ENCODE measurements at places on chromosomes 7 and 10.

- no peak for DNase-seq
Measured at GRCh38 chr10:74167443-74167842, 16.4 kb downstream of the ADK start.

DNA sequence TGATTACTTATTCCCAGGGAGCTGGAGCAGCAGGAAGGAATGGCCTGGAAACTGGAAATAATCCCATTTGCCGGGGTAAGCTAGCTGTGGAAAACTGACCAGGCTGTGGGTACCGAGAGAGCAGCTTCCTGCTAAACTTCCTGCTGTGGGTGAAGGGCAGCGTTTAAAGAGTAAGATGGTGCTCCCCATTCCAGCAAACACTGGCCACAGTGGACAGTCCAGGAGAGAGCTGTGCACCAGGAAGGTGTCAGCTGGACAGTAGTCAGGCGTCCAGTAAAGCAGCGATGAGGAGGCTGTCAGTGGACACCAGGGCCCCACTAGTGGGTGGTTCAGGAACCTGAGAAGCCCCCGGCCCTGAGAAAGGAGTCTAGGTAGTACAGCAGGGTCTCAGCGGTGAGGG, 55.4 kb downstream of the TBXAS1 start:
- DNase-seq, result no peak

DNA sequence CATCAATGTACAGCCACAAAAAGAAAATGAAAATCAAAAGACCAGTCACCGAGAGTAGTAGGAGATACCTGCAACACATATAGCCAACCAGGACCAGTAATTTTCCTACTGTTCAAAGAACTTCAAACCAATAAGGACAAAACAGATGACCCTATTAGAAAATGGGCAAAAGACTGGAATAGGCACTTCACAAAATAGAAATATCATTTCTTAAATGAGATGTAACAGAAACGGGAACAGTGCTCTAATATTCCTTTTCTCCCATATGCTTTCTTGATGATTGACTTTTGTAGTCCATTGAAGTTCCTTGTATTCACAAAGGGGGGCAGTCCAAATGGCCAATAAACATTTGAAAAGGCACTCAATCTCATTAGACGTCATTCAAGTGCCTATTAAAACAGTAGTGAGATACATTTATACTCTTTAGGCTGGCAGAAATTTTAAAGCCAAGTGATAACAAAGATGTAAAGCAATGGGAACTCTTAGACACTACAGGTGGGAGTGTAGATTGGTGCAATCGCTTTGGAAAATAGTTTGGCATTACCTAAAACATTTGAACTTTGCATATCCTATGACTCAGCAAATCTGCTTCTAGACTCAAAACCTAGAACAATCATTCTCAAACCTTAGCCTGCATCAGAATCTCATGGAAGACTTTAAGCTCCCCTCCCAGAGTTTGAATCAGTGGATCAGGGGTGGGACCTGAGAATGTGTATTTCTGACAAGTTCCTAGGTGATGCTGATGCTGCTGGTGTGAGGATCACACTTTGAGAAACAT, 24.3 kb upstream of the FOXK1 start:
- no peak for DNase-seq

DNA sequence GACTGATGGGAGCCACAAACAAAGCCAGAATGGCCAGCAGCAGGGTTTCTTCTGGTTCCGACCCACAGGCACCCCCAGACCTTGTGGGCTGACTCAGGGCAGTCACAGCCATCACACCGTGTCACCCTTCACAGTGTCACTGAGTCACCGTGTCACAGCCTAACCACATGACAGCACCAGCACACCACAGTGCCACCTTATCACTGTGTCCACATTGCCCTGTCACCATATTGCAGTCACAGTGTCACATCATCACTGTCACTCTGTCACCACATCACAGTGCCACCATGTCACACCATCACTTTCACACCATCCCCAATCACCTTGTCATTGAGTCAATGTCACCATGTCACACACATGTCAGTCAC, 77.0 kb downstream of the OAT start:
- DNase-seq, result no peak

DNA sequence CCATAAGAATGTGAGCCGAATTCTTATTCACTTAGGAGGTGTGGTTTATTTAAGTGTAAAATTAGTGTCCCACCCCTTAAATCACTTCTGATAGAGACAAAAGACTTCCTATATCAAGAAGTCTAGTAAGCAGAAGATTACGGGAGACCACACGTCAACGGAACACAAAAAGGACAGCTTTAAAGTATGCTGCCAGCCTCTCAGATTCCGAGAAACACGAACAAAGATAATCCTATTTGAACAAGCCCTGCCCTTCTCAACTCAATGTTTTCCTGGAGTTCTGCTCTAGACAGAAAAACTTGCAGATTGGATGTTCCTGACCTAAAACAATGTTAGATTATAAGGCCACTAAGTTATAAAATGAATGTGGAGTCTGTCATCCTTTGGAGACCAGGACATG, 4.9 kb upstream of the MCU start:
- DNase-seq, result no peak

GRCh38 chr10:3235996-3236510, 63.5 kb upstream of the PITRM1 start:
- DNase-seq, result no peak

DNA sequence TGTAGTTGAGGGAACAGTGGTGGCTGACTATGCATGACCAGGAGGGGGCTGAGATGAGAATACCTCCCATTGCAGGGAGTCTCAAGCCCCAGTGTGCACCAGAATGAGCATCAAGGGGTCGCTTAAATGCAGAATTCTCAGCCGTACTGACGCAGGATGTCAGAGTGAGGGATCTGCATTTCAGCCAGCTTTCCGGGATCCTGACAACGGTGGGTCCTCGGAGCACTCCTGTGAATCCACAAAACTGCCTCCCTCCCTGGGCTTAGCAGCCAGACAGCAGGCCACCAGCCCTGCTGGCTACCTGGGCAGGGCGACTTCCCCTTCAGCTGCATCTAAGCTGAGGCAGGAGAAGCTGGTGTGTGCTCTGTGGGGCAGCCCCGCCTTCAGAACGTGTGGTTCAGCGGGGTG, 21.8 kb upstream of the LOXL4 start:
- no peak for DNase-seq
